ENCODE measurements at places on chromosomes 5 and 9.

- no peak for DNase-seq
Measured at GRCh38 chr9:127651697-127652610, 39.9 kb downstream of the STXBP1 start.

- DNase-seq: no peak
Measured at GRCh38 chr9:86486891-86487837, 133.0 kb upstream of the TUT7 start.

DNA sequence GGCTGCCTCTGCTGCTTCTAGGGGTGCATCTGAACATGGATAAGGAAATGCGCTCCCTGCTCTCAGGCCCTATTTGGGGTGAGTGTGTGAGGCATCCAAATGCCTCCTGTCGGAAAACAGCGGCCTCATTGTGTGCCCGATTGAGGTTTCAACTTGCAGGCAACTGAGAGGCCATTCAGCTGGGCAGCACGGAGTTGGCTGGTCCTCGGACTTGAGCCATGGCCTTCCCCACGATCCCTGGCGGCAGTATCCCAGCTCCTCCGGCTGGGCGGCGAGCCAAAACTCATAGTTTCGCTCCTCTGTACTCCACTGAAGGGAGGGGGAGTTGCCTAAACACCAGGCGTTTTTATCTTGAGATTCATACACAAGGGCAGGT is 597.3 kb upstream of the SGCD start:
- no peak for DNase-seq

DNA sequence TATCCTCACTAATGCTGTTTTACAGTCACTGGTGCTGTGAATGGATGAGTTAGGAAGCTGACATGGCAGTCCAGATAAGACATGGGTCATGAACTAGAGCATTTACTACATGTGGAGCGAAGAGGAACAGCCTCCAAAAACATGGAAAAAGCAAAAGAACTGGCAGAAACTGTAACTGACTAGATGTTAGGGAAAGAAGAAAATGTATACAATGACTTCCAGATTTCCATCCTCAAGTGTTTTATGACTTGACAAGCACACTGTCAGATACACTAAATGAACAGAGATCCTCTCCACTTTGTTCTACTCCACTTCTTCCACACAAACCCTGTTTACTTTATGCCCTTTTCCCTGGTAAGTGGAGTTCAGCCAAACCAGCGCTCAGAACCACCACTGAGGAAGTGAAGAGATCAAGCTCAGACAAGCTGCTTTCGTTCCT is 11.5 kb downstream of the HMGCS1 start:
- DNase-seq: no peak

- peak; percentile 86 for DNase-seq
Measured at GRCh38 chr5:78367318-78367991, 7.0 kb downstream of the SCAMP1 start.

DNA sequence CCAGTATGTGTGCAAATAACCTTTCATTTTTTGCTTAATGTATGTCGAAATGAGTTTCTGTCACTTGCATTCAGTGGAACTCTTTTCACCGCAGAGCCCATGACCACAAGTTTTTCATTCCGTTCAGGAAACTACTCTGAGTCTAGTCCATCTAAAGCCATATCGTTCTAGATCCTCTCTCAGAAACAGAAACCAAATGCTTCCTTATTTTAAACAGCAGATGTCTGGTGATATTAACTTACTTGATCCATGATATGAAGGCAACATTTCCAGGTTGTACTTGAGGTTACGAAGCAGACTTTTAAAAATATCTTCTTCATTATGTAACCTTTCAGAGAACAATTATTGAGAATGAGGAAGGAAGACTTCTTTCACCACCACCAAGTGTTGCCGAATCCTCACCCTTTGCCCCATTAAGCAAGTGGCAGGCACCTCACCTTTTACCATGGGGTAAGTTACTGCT is 72.4 kb upstream of the GNAQ start:
- DNase-seq: no peak

- DNase-seq: no peak
Measured at GRCh38 chr9:18796696-18797270, 236.2 kb downstream of the SAXO1 start.
